ENCODE measurements at places on chromosomes 4 and X. TPM values are rescaled to one million over a fixed set of nuclear protein-coding genes. Genes with fewer than 3 reads are reported as not detected.

GALNTL6 gene
- not detected for total RNA-seq

EIF1AX gene
- 60.5 TPM for total RNA-seq

CLNK gene
- not detected for total RNA-seq

F11 gene
- total RNA-seq = not detected

SSX2B gene
- not detected for total RNA-seq

AKAP14 gene
- not detected for total RNA-seq

MSX1 gene
- 4.8 TPM for total RNA-seq
